RPMI7951 (cell line): ENCODE measurements at places on chromosomes 7 and 10. TPM values are rescaled to one million over a fixed set of nuclear protein-coding genes. Genes with fewer than 3 reads are reported as not detected.

DNA sequence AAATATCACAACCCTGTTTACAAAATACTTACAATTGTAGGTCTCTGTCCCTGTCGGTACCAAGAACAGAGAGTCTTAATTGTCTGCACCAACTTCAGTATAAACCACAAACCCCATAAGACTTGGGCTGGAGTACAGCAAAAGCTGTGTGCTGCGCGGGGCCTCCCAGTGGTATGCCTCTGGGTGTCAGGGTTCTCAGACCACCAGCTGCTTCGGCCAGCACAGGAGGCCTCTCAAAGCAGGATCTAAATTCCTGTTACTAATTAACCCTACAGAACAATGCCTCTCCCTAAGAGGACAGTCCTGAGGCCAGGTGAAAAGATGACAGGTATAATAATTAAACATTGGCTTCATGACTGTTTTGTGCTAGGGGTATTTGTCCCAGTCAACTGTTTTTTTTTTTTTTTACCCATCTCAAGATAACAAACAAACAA is 957 bp upstream of the SVIL start:
- DNase-seq = peak; percentile 84

GRCh38 chr10:124225467-124226270 is 132.3 kb upstream of the CHST15 start:
- DNase-seq = no peak

- DNase-seq = peak; percentile 14
Observed at GRCh38 chr7:84187813-84188510, 6.6 kb downstream of the SEMA3A start.

The FBXL13 gene
- 0.96 and 1.4 TPM in 2 replicates for total RNA-seq

GRCh38 chr7:87110778-87111177 is 41.5 kb upstream of the DMTF1 start:
- DNase-seq = peak; percentile 1
